ENCODE measurements at places on chromosomes 11 and 22. TPM values are rescaled to one million over a fixed set of nuclear protein-coding genes. Genes with fewer than 3 reads are reported as not detected.

GRCh38 chr11:59729834-59730233 is 16.2 kb upstream of the OR10V1 start:
- no peak for DNase-seq

DNA sequence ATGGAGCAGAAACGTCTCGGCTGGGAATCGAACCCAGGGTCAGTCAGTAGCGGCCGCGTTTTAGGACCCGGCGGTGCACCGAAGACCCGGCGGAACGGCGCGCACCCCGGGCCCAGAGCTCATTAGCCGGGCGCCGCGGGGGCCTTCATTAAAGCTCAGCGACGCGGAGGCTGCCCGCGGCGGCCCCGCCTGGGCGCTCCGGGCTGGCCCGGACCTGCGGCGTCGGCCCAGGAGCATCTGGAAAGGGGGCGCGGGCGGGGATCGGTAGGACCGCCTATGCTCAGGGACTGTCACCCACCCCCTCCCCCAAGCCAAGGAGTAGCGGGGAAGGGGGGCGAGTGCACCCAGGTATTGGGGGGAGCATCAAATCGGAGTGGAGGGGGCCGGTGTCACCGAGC is 52.2 kb downstream of the CYTH4 start:
- no peak for DNase-seq

GRCh38 chr11:12845163-12845562 is 164.0 kb upstream of the RASSF10 start:
- peak; percentile 82 for DNase-seq

DNA sequence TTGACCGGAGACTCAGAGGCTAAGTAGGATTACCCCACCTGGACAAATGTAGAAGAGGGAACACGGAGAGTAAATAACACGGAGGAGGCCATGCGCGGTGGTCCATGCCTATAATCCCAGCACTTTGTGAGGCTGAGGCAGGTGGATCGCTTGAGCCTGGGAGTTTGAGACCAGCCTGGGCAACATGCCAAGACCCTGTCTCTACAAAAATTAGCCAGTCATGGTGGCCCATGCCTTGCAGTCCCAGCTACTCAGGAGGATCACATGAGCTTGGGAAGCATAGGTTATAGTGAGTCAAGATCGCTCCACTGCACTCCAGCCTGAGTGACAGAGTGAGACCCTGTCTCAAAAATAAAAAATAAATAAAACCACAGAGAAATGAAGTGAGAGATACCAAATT is 53.9 kb downstream of the AMOTL1 start:
- DNase-seq = no peak

GRCh38 chr11:30279796-30280195 is 43.1 kb upstream of the ARL14EP start:
- DNase-seq = no peak

DNA sequence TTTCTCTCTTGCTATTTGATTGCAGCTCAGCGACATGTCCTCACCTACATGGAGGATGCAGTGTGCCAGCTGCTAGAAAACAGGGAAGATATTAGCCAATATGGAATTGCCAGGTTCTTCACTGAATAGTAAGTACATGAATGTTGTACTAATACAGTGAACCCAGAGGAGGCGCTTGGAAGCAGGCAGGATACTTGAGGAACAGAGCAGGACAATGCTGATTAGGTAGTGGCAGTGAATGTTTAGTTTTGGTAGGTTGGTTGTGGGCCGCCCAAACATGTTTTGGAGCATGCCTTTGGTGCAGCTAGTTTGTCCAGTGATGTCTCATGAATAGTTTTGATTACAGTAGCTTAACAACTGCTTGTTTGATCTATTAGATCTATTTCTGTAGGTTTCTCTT is 50.6 kb downstream of the CSTPP1 start:
- DNase-seq = no peak

Gene PARVA
- polyA plus RNA-seq = 20.0 TPM

- no peak for DNase-seq
Measured at GRCh38 chr11:103714246-103714645, 322.2 kb upstream of the DDI1 start.

Gene NDUFV1
- 237 TPM for polyA plus RNA-seq

GRCh38 chr11:62553839-62554361 is 7.3 kb upstream of the AHNAK start:
- DNase-seq = no peak

- DNase-seq = no peak
Measured at GRCh38 chr11:76162336-76163288, 43.7 kb downstream of the WNT11 start.

- DNase-seq = no peak
Measured at GRCh38 chr22:22767876-22768602, 119.6 kb upstream of the IGLL5 start.

Gene TRAPPC4
- polyA plus RNA-seq = 120 TPM

Gene SLC22A12
- not detected for polyA plus RNA-seq

DNA sequence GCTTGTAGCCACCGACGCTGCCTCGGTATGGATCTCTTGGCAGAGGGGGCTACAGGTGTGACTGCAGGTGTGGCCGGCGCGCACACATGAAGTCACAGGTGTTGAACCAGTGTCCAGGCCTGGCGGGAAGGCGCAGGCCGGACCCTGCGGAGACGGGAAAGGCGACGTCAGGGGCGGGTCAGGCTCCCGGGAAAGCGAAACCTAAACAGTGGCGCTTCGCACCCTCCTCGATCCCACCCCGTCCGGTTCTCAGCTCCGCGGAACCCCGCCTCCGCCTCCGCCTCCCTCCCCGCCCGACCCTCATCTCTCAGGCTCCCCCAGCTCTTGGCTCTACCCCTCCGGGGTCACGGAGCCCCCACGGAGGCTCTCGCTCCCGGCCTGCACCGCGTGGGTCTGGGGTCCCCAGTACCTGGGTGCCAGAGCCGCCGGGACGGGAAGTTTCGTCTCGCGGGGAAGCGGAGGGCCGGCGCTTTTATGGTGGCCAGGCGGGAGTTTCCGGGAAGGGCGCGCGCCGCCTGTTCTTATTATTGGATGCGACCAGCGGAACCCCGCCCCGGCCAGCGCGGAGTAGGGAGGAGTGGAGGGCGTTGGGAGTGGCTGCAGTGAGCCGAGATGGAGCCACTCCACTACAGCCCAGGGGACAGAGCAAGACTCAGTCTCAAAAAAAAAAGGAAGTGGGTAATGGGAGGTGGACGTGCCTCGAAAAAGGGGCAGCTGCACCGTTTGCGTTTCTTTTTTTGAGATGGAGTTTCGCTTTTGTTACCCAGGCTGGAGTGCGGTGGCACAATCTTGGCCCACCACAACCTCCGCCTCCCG is at the start of gene IRF7:
IRF7 (minus strand) TSS at position 447 of the 816 bp plus-strand sequence. CDS start 586 bp downstream, outside the sequence.
- DNase-seq = peak; percentile 88

Gene ADM2
- 15.2 TPM for polyA plus RNA-seq

GRCh38 chr11:23310276-23310675 is 450.0 kb upstream of the CCDC179 start:
- no peak for DNase-seq

DNA sequence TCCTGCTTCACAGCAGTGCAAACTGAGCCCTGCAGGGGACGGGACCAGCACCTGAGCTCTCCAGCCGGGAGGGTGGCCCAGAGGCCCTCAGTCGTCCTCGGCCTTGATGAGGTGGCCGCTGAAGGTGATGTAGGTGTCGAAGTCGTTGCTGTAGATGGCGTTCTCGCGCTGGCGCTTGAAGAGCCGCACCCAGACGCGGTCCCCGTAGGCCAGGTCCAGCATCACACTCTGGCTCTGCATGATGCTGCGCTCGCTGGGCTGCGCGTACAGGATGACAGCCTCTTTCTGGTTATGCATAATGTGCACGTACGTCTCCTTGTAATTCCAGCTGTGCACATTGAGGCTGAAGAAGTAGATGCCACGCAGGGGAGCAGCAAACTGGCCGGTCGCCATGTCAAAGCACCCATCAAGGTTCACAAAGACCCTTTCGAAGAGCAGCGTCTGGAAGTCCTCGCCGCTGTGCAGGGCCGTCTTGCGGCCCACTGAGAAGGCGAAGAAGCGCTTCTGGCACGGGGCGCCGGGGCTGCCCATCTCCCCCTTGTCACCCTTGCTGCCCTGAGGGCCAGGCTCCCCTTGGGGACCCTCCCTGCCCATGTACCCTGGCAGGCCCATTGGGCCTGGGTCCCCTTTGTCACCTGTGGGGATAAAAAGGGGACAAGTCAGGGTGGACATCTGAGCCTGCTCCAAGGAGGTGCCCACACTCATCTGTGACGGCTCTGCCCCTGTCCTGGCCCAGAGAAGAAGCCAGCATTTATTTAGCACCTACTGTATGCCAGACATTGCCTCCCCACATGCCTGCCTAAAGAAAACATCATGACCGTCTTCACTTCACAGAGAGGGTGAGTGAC is 5.7 kb downstream of the C1QTNF6 start:
- no peak for DNase-seq

Gene TENM4
- polyA plus RNA-seq = 15.7 TPM

- no peak for DNase-seq
Measured at GRCh38 chr11:102254047-102254446, 63.2 kb upstream of the BIRC3 start.
